ENCODE measurements at places on chromosomes 1 and 21. TPM values are rescaled to one million over a fixed set of nuclear protein-coding genes. Genes with fewer than 3 reads are reported as not detected.

ARTN gene
- total RNA-seq, result 0.72 TPM

DNA sequence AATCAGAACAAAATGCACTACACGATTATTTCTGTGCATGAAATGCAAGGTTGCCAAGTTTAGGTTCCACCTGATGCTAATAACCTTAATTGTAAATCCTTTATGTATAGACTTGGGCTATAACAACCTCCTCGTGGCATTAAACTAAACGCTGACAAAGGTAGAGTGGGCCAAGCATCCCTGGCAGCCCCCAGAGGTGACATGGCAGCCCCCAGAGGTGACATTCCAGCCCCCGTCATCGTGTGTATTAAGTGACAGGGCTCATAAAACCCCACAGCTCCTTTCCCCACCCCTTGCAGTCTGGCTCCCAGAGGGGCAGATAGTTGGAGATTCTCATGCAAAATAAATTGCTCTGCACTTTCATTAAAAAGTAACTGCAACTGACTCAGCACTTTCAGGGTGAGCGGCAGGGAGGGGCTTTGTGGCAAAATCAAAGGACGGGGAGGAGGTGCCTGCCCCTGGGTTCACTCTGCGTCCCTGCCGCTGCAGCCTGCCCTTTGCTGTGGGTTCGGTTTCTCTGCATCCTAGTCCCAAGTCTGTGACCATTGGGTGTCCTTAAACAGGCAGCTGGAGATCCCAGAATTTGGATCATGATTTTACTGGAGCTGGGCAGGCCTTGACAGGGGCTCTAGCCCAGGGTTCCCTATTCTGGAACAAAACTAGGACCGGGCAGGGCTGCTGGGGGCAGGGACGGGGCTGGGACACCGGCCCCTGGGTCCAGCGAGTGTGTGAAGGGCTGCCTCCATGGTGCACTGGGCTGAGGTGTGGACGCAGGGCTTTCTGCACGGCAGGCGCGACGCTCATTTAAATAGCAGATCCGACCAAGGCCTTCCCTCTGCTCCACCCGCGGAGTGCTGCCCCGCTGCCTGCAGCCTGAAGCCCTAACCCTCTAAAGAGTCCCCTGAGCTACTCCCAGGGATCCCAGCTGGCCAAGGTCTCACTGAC lies 234.9 kb upstream of the VAMP3 start:
- no peak for DNase-seq

DNA sequence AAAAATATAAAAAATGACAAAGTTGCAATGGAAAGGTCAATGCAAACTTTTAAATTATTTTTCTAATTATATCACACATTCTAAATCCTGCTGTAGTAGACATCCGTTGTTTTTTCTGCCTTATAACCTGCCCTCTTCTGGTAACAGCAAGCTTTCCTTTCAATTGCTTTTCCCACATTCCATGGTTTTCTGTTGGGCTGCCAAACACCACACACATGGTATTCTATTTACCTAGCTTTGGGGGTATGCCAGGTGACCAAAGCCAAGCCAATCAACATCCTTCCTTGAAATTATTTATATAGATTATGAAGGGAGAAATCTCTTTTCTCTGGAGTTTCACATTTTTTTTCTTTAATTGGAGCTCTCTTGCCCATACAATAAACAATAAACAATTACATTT lies 3.4 kb upstream of the LAMC1 start:
- DNase-seq, result no peak

FMO4 gene
- total RNA-seq, result 3.1 TPM

AUNIP gene
- 0.26 TPM for total RNA-seq

KIF26B gene
- total RNA-seq, result 3.7 TPM

GRCh38 chr1:50091068-50091467 lies 17.7 kb upstream of the ELAVL4 start:
- DNase-seq, result no peak

DNA sequence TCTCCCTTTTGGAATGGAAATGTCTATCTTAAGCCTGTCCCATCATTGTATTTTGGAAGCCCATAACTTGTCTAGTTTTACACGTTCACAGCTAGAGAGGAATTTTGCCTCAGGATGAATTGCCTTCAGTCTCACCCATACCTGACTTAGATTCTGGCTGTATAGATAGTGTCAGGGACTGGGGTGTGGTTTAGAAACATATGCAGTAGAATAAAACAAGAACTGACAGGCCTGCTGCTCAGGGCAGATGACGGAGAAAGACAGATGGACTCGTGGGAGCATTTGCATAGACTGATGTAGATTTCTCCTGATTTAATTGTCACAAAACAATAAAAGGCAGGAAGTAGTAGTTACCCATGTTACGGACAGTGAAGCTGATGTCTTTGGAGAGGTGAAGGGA lies 166.7 kb downstream of the UCK2 start:
- DNase-seq, result no peak

HAO2 gene
- 6.6 TPM for total RNA-seq

All from suprapubic skin (tissue), 4 donors.